Nucleus accumbens (tissue), 56 donors: ENCODE measurements at places on chromosomes 16 and 17.

GRCh38 chr16:13953501-13953900 lies 33.5 kb downstream of the ERCC4 start:
- DNase-seq, result no peak

DNA sequence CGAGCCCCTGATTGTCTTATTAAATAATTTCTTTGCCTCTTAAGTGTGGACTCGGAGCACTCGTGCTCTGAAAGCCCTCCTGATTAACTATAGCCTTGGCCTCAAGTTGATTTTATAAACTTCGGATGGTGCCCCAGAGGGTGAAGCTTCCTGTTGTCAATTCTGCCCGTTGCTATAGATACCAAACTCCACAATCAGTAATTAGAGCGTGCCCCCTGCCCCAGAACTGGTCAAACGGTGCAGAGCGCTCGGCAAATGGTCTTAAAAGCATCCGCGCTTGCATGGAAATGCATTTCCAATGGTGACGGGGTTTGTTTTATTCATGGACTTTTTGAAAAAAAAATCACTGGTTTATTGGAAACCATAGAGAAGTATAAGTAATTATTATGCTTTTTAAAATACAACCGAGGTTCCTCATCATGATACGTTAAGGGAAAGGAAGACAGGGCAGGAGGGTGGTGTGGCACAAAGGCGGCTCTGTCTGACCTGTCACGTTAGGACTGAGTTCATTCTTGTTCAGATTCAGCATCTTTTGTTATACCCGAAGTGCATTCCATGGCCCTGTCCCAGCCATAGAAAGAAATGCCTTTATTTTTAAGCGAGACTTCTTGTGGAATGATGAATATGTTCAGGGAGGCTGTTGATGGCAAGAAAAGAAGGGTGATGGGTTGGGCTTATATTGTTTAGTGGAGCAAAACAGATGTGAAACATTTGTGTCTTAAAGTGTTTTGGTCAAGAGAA lies 476.4 kb downstream of the MAF start:
- DNase-seq, result no peak

GRCh38 chr17:36107660-36108059 lies 4.0 kb downstream of the CCL4 start:
- DNase-seq, result no peak

DNA sequence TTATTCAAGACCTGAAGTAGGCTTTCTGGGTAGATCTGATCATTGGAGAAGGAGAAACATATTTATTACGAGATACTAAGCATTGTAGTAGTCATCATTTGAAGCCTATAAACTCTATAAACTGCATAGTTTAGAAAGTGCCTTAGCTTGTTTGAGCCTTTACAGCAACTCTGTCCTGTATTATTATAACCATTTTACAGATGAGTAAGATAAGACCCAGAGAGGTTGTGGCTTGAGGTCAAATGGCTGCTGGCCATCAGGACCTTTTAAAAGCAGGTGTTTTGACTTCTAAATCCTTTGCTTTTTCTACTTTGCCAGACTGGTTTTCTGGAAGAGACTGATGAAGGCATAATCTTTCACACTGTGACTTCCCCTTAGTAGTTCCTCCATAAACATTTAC lies 7.1 kb downstream of the USP10 start:
- no peak for DNase-seq

- no peak for DNase-seq
Observed at GRCh38 chr17:65546579-65546978, 14.9 kb downstream of the AXIN2 start.

GRCh38 chr17:79581324-79581932 lies 29.4 kb downstream of the RBFOX3 start:
- DNase-seq, result no peak

GRCh38 chr17:75348386-75349012 lies 57.0 kb downstream of the GRB2 start:
- DNase-seq, result no peak

DNA sequence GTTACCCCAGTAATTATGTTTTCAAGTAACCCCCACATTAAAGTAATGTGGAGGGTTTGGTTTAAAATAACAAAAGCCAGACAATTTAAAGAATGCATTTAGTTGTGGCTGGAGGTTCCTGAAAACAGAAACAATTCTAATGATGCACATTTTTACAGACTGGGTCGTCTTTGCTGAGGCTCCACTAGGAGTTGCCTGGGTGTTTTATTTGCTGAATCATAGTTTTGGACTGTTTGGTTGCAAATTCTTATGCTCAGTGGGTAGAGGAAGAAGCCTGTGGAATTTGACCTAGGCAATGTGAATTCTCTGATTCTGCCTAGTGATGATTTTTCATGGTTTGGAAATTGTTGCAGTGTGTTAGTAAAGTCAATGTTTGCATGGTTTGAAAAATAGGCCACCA lies 16.3 kb downstream of the SHISA9 start:
- no peak for DNase-seq

DNA sequence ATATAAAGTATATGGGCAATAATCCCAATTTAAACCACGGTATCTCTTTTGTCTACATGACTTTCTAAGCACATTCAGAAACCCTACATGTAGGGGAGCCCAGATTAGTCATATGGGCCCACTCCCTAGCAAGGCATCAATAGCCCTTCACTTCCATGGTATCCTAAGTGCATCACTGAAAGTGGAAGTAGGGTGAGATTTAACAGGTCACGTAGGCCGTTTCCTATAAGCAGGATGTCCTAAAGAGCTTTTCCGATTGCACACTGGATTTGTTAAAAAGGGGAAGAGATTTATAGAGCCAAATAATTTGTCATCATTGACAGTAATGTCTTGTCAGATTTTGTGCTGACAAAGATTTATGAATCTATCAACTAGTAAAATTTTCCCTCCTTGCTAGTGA lies 39.0 kb downstream of the CA4 start:
- DNase-seq, result no peak

- no peak for DNase-seq
Observed at GRCh38 chr16:2469399-2470233, 1.5 kb upstream of the NTN3 start.

DNA sequence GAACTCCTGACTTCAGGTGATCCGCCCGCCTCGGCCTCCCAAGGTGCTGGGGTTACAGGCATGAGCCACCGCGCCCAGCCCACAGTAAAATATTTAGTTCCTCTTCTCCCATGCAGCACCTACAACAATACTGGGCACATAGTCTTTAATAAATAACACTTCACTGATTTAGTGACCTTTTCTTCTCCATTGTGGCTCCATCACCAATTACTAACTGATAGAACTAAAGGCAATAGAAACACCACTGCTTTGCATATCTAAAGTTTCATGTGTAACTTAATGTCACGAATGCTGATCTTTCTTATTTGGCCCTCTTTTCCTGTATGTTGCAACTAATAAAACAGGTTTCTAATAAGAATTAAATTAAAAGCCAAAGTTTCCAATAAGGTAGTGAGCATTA lies 38.9 kb downstream of the TRIM37 start:
- no peak for DNase-seq

DNA sequence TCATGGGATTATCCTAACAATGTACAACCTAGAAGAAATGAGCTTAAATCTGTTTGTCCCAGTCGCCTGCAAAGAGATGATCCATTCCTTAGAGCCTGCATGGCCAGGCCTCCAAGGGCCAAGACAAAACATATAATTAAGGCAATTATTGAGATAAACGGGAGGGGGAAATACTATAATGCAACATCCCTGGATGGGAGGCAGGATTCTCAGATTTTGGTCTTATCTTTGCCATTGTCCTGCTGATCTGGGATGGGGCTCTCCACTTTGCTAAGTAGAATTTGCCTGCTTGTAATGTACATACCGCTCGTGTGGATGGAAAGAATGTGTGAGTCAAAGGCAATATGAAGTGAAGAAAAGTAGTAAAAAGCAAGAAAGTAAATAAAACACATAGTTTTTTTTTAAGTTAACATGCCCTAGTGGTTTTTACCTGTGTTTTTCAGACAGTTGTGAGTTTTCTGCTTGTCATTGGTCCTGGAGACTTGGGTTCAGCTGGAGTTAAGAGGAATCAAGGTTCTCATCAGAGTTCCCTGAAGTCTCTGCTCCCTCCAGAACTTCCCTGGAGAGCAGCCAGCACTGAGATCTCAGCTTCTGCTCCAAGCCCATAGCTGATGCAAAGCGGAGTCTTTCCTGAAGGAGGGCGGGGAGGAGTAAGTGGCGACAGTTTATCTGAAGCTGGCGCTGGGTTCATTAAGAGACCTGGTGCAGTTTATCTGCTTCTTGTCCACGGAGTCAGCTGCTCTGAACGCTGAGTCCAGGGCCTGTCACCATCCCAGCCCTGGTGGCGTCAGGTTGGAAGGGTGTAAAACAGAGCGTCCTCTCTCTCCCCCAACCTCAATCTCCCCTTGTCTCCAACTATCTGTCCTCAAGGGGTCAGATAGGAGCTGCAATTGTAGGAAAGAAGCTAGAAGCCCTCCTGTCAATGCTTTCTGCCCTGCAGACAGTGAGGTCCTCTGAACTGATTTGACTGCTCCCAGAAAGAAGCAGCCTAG lies 30.1 kb downstream of the HOXB1 start:
- DNase-seq, result no peak

GRCh38 chr17:61503961-61504360 lies 51.7 kb downstream of the TBX4 start:
- no peak for DNase-seq
